ENCODE measurements at places on chromosomes 12 and 14. TPM values are rescaled to one million over a fixed set of nuclear protein-coding genes. Genes with fewer than 3 reads are reported as not detected.

Gene GAS2L3
- polyA plus RNA-seq, result 16.6 TPM

Gene RHEBL1
- 2.2 TPM for polyA plus RNA-seq

Gene TSPAN8
- 1.3 TPM for polyA plus RNA-seq

Gene ZNF84
- polyA plus RNA-seq, result 28.3 TPM

Gene RASSF8
- 18.2 TPM for polyA plus RNA-seq

DNA sequence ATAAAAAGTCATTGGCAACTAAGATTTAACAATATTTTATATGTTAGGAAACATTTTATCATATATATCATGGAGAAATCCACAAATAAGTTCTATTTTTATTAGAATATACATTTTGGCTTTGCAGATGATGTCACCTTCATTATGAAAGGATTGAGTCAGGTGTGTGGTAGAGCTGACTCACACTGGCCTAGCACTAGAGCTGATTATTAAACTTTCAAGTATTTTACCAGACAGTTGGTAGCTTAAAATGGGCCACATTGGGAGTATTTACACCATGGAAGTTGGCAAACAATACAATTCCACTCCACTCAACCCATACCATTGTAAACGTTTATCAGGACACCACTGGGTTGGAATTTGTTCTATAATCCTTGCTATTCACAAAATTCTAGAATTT is 1036.6 kb downstream of the TRHDE start:
- DNase-seq, result no peak

GRCh38 chr12:11882301-11883019 is 188.3 kb upstream of the BCL2L14 start:
- no peak for DNase-seq

DNA sequence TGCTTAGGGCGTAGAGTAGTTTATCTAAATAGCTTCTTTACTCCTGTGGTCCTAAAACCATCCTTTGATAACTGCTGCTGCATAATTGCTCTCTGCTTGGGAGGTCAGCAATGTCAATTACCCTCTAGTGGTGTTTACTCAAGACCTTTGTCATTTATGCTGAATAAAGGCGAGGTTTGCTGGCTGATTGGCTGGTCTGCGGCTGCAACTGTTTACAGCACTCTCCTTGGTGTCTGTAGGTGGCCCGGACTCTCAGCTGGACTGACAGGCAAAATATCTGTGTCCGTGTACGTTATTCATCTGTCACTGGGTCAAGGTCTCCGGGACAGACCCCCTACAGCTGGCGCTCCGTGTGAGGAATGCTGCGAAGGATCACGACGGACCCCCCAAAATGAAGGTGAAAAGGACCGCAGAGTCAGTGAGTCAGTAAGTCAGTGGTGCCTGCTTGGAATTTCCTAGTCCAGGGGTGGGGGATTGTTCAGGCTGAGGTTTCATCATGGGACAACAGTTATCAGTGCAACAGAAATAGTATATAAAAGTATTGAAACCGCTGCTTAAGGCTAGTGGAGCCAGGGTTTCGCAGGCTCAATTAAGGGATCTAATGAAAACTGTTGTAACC is 253.3 kb upstream of the DIO2 start:
- no peak for DNase-seq

GRCh38 chr14:60133487-60133886 is 31.7 kb downstream of the DHRS7 start:
- no peak for DNase-seq

- peak; percentile 50 for DNase-seq
Observed at GRCh38 chr12:67355428-67356379, 86.5 kb downstream of the CAND1 start.

DNA sequence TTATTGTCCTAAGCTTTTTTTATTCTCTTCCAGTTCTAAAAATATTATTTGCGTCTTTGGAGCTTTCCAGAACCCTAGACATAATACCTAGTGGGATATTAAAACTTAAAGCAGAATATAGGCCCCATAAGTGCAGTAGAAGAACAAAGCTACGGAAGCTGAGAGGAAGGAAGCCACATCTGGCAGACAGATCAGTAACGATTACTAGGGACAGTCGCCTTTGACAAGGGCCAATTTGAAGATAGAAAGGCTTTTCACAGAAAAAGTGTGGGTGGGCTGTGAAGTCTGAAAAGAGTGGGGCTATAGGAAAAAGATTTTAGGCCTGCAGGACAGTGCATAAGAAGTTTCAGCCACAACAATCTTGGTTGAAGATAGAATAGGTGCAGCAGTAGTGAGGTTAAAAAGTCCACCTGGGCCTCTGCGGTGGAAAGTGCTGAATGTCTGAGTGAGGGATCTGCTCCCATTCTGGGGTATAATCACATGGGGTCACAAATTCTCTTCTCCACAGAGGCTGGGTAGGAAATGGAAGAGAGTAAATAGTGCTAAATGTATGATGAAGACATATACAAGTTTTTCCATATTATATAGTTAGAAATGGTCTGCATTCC is 114.5 kb downstream of the CMAS start:
- peak; percentile 13 for DNase-seq

GRCh38 chr14:105168979-105169507 is 467 bp upstream of the JAG2 start:
- DNase-seq, result no peak

DNA sequence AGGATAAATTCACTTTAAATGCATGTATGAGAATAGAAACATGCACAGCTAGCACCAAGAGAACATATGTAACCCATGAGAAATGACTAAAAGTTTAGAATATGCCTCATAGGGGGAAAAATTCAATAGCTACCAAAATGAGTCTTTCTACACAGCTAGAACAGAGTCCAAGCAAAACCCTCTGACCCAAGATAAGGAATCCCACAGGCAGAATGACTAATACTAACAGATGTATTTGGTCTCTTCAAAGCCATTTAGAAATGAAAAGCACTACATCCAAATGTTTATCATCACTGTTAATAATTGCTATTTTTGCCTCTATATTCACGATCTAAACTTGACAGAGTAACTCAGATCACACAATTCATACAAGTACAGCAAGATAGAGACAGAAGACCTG is 44.0 kb downstream of the KICS2 start:
- no peak for DNase-seq

DNA sequence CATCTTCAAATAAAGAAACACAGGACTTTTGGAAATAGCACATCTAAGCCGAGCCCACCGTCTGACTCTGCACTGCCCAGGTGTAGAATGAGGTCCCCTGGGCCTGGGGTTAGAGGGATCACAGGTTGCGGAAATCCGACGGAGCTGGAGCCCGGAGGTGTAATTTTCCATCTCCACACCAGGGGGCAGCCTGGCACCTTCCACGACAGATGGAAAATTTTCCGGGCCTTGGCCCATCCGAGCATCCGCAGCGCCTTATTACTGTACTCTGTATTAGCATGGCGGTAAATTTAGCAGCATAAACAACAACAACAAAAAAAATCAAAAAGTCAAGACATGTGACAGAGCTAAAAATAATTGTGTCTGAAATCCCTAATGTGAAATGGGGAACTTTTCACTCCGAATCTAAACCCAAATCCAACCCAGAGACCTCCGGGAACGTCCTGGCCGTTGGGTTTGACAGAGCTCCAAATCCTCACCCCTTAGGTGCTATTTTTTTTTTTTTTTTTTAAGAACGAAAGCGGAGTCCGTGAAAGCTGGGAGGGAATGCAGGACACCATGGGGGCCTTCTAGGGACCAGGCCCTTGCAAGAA is 93.9 kb downstream of the KSR2 start:
- DNase-seq, result peak; percentile 59

DNA sequence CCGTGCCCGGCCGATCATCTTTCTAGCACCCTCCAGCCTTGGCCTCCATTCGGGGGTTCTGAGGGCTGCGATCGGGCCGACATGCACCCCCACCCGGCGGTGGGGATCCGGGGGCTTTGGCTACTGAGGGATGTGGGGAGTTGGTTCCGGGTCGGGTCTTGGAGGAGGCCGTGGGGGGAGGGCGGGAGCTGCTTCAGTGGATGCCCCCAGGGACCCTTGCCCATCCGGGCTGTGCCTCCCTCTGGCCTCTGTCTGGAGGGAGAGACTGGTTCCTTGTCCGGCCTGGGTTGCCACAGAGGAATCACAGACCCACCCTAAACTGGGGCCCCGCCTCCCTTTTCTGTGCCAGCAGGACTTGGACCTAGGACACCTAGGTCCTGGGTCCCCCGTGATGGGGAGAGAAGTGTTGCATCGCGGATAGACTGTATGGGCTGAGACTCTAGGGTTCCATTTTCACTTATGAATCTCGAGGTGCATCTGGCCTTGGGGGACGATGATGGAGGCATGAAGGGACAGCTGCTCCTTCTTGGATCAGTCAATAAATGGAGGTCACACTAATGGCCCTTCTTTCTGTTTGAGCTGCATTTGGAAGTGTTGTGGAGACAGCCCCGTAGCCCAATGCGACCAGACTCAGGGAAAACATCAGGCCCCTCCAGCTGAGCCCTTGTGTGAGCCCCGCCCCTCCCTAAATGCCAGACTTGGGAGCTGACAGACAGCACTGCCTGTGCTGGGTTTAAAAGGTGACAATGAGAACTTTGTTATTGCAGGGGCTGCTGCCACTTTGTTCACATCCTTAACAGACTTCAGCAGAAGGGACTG is 577 bp downstream of the DTX3 start:
- DNase-seq, result peak; percentile 29

DNA sequence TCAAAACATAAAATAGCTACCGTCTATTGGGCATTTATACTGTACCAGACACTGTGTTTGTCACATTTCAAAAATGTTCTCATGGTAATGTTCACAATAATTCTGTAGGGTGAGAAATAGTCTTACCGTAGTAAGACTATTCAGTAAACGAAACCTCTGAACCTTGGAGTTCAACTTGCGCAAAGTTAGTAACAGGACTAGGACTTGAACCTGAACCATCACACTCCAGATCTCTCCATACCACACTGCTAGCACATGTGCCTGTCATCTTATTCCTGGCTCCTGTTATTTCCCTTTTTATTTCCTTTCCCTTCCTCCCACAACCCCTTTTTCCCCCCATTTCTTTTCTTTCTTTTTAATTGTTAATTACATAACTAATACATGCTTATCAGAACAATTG is 65.4 kb downstream of the PLEKHA5 start:
- DNase-seq, result no peak

GRCh38 chr12:92074889-92075288 is 70.8 kb downstream of the BTG1 start:
- no peak for DNase-seq

- DNase-seq, result no peak
Observed at GRCh38 chr14:51726166-51726899, 74.6 kb downstream of the FRMD6 start.

DNA sequence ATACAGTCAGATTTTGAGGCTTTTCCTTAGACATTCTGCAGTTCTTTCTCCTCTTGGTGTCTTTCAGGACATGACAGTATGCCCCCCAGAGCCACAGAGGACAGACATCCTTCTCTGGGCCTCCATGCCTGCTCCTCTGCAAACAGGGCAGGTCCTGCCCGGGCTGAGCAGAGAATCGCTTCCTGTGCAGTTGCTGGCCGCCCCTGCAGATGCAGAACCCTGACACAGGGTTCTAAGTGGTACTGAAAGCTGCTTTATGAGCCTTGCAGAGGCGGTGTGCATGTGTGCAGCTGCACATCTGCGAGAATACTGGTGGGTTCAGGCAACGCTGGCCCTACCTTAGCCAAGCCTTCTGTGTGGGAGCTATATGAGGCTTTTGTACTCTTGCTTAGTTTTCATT is 54.5 kb downstream of the FLRT2 start:
- no peak for DNase-seq

DNA sequence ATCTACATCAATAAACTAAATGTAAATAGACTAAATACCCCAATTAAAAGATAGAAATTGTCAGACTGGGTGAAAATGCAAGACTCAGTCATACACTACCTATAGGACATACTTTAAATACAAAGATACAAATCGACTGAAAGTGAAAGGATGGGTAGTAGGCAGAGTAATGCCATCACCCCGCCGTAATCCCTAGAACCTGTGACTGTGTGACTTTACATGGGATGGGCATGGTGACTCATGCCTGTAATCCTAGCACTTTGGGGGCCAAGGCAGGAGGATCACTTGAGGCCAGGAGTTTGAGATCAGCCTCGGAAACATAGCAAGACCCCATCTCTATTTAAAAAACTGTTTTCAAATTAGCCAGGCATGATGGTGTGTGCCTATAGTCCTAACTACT is 2.6 kb upstream of the EVL start:
- DNase-seq, result no peak

- peak; percentile 77 for DNase-seq
Observed at GRCh38 chr12:111773801-111774551, 7.2 kb downstream of the ALDH2 start.

DNA sequence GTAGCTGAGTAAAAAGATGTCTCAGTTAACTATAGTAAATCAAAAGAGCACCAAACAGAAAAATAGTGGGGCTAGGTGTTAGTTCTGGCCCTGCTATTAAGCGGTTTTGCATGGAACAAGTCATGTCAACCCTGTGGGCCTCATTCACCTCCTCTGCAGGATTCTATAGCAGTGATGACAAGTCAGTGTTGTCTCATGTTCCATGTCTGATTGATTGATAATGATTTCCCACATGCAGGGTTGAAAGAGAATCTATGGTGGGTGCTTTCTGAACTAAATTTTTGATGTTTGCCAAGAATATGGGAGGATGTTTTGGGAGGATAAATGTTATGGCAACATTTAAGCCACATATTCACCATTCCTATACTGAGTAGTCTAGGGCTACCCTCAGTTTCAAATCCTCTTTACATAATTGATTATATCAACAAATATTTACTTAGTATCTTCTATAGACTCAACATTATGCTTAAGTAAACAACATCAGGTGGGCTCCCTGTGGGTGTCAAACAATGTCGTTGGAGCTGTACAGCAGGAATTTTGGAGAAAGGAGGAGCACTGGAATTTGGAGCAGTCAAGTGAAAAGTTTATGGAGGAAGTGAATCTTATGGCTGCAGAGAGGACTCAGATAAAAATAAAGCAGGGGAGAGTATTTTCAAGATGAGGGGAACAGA is 48.6 kb downstream of the IRAK3 start:
- DNase-seq, result no peak

DNA sequence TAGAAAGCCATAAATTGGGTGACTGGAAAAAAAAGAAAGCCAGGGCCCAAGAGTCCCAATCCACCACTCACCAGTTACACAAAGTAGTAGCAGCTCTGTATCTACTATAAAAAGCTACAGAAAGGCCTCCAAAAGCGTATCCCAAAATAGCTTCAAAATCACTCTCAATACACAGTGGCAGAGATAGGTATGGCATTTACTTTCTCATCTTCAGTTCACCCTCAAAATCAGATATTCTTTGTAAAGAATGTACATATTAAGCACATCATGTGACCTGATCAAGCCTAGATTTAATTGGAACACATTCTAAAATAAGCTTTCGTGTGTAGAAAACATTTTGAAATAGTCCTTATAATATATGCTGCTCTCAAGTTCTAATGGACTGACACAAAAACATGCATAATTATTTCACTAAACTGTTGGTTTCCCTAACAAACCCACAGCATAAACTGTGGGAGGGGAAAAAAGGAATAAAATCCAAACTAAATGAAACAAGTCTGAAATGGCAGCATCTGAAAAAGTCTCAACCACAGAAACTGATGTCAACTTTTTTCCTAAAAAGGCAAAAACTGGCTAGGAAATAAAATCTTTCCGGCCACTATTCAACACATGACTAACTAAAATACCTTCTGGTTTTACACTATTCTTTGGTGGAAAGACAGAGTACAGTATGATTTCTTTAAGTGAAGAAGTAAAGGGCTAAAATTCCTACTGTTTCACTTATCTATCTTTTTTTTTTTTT is 25.9 kb downstream of the UBE2N start:
- DNase-seq, result no peak

- no peak for DNase-seq
Observed at GRCh38 chr12:71075743-71076142, 82.1 kb downstream of the TSPAN8 start.

Data from hindlimb muscle (tissue), 1 donor.